Kidney epithelial cell (primary cell): ENCODE measurements at places on chromosomes 11 and 22.

DNA sequence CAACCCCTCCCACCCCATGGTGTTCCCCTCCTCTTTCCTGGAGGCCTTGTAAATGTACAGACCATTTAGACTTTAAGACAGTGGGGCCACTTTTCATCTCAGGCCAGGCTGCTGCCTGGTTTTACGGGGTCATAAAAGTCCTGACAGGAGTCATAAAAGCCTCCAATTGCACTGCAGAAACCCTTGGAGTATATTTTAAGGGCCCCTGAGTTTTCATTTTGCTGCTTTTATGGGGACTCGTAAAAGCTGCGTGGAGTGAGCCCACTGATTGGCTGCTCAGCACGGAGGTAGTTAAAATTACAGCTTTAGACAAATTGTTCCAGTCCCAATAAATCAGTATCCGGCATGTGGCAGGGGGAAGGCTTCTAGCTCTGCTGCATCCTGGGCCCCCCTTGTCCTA lies 627.6 kb downstream of the NTM start:
- no peak for DNase-seq

GRCh38 chr11:117979481-117980211 lies 6.5 kb upstream of the IL10RA start:
- no peak for DNase-seq

DNA sequence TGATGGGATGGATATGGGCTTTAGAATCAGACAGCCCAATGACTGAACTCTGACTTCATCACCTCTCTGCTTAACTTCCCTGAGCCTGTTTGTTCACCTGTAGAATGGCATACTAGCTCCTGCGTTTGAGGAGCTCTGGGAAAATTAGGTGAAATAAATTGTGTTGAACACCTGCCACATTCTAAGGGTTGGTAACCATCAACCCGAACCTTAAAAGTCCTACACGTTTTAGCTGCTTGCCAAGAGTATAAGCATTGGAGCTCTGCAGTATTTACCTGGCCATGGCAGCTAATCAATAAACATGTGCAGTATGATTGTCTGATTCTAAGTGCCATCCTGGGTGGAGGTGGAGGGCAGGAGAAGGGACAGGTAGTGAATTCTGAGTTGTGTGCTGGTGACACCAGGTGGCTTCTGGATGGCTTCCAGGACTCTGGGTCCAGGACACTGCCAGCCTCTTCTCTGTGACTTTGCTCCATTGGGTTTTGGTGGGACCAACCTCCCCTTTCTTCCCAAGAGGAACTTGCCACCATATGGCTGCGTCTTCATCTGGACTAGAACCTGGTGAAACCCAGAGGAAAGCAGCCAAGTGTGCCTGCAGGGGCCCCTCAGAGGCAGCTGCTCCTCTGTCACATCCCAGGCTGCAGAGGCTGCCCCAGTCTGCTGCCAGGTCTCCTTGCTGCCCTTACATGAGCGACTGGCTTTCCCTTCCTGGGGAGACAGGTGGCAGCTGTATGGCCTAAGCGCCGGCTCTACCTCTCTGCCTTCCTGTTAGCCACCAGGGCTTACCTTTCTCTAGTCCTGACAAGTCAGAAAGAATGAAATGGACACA lies 85.6 kb downstream of the CACNG2 start:
- no peak for DNase-seq

DNA sequence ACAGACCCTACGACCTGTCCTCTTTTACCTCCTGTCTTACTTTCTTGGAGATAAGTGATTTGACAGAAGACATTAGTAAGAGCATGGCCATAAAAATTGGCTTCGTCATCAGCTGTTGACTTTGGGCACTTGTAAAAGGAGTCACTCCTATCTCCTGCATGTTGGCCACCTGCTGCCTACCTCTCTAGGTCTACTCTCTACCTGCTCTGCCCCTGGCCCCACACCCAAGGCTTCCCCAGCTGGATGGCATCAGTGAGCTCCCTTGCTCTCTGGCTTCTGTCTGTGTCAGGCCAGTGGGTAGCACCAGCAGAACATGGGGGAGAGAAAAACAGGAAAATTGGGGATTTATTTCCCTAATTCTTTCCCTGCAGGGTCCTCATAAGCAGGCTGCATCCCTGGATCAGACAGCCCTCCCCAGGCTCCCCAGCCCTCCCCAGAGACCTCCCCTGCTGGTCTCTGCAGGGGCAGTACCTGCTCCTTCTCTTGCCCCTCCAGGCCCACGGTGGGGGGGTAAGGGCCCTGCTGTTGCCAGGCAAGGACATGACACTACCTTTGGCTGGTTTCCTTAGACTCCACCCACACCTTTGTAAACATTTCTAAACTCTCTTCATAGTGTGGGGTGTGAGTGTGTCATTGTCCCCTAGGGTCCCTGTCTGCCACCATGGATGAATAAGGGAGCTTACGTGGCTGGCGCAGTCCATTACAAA lies 157.0 kb upstream of the NECTIN1 start:
- DNase-seq: no peak

GRCh38 chr11:30326906-30327305 lies 4.0 kb downstream of the ARL14EP start:
- no peak for DNase-seq
